CD4-positive, alpha-beta T cell treated with Interferon gamma for 1 hour (primary cell): ENCODE measurements at places on chromosomes 3 and 15.

DNA sequence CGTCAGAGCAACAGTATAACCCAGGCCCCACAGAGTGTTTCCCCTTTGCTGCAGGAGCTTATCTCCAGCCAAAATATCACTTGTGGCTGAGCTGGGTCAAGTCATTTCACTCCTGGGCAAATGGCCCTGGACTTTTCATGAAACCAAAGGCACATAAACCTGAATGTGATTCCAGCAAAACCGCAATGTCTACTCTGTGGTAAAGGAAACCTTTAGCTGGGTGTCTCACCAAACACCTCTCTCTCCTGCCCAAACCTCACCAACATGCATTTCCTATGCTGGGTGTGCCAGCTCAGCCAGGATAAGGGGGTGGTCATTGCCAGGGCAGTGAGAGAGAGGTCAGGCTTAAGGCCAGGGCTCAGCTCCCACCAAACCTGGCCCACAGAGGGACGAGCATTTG is 67.4 kb downstream of the GTPBP8 start:
- no peak for DNase-seq

DNA sequence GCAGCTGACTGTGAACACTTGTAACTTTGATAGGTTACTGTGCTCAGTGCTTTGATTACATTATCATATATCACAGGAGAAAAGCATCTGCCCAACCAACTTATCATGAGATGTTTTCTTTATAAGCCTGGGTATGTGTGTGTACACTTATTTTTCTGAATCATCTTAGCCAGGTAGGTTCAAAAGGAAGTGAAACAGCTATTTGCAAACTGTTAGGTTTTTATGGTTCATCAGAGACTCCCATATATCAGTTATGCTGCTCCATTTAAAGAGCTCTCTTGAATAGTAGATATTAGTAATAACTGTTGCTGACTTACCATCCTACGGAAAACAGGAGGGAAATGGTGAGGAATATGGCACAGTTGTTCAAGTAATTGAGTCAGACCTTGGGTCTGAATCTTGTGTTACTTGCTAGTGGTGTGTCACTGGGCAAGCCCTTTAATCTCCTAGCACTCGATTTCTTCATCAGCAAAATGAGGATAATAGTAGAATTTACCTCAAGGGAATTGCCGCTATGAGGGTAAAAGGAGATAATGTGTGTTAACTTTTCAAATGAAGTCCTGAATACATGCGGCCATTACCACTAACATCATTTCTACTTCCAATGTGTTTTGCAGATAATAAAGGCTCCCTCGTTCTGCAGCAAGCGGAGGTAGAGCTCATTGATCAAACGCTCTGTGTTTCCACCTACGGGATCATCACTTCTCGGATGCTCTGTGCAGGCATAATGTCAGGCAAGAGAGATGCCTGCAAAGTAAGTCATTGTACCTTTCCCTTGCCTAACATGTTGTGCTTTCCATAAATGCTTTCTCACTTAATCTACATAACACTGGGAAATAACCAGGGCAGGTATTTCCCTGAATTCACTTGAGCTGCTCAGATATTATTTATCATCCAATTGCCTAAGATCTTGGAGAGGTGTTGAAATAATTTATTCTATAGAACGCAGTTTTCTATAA is 7.8 kb upstream of the C3orf52 start:
- no peak for DNase-seq

- DNase-seq: no peak
Measured at GRCh38 chr3:149812165-149812605, 830 bp upstream of the RNF13 start.

GRCh38 chr3:60571511-60571910 is 679.7 kb downstream of the FHIT start:
- DNase-seq: no peak
